ENCODE measurements at places on chromosomes 4 and X. TPM values are rescaled to one million over a fixed set of nuclear protein-coding genes. Genes with fewer than 3 reads are reported as not detected.

- DNase-seq = peak; percentile 72
Observed at GRCh38 chr4:4334798-4335520, 44.9 kb downstream of the ZBTB49 start.

DNA sequence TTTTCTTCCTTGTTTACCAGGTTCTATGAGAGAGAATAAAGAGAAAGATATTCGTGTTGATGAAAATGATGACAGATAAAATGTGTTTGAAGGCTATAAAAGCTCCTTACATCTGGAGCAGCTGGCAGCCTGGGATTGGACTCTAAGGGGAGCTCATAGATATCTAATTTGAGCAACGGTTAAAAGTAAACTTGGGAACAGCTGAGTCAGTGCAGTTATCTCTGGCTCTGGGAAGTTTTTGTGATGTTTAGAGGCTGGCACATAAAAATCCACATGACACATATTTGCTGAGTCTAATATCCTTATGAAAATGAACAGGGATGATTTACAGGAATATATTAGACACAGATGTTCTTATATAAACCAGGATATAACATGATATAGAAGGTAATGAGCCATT is 331.8 kb upstream of the TENM3 start:
- DNase-seq = no peak

DNA sequence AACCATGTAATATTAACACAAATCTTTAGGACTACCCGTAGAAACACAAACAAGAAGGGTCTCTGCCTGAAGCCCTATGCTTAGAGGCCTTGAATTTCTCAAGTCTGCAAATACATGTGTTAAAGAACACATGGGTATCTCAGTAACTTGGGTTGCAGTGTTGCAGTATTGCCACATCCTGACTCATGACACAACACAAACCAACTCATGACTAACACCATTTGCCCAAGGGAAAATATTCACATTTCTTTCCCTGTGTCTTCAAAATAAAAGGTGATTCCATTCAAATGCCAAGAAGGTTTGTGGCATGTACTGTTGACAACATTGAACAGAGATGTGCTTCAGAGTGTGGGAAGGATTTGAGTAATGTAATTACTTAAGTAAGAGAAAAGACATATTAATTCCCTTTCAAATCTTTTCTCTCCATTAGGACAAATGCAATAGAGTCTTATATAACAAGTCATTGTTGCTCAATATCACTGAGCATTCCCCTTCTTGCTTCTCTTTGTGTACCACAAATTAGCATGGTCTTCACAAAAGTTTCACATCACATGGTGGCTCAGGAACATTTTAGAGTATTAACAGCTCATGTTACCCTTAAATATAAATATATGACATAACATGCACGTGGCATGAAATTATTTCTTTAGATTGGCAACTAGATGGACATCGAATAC is 487.1 kb downstream of the STPG2 start:
- no peak for DNase-seq

GRCh38 chr4:84336964-84337705 is 162.0 kb downstream of the NKX6-1 start:
- DNase-seq = no peak

DNA sequence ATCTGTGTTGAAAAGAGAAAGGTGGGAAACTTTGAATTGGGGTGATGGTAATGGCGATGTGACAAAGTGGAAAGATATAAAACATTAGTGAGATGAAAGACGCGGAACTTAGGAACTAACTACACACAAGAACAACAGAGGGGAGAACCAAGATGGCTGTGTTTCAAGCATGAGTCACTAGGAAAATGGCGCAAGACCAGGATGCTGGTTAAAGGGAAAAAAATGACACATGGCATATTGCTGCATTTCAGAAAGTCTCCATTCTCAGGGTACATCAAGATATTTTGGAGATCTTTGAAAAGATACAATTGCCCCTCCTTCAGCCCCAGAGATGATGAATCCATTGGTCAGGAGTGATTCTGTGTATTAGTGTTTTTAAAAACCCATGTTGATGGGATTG is 164.4 kb downstream of the FBXO8 start:
- DNase-seq = no peak

- DNase-seq = no peak
Observed at GRCh38 chr4:40954088-40954668, 204.4 kb downstream of the NSUN7 start.

DNA sequence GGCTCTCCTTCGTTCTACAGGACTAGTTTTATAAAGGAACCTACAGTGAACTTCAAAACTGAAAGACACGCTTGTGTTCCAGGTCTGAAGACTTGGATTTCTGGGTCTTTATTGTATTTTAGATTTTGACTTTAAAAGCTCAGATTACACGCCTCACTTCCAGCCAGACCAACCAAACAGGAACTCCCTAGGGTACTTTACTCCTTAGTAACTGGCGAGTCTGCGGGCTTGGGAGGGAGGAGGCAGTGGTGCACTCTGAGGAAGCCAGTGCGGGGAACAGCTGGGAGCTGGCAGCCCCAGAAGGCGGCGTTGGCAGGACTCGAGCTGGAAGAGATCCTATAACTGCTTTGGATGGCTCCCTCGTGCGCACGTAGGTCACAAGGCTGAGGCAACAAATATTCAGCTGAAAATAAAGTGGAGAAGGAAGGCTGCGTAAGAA is 391 bp upstream of the PHKA1 start:
- peak; percentile 36 for DNase-seq

- DNase-seq = no peak
Observed at GRCh38 chr4:71669291-71669690, 114.6 kb downstream of the GC start.

GRCh38 chr4:31791666-31792065 is 1071.5 kb downstream of the PCDH7 start:
- DNase-seq = no peak

DNA sequence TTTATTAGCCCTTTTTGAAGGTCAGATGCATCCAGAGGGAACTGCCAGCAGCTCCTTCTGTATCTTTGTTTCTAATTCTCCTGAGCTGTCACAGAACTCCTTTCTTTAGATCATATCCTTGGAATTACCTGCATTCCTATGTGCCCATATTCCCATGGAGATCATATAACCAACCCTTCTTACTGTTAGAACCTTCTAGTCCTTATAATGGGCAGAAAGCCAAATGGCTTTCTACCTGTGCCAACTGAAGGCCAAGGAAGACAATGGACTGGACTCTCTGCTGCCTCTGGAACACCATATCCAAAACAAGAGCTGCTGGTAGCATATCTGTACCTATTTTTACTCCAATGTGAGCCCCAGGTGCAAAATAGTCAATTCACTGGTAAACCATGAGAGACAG is 60.7 kb downstream of the TBC1D9 start:
- no peak for DNase-seq

GRCh38 chrX:24426921-24427746 is 38.0 kb upstream of the PDK3 start:
- no peak for DNase-seq

SCML2 gene
- 26.0 TPM for total RNA-seq

HERC6 gene
- total RNA-seq = 3.2 TPM

SPANXA2 gene
- total RNA-seq = not detected

NXF2B gene
- 1.5 TPM for total RNA-seq

RAB9B gene
- total RNA-seq = 2.3 TPM

NAP1L2 gene
- 11.5 TPM for total RNA-seq

NEIL3 gene
- total RNA-seq = 1.7 TPM

P2RY8 gene
- total RNA-seq = not detected

Data from endothelial cell (in vitro differentiated cells).